ENCODE measurements at places on chromosomes 4 and X. TPM values are rescaled to one million over a fixed set of nuclear protein-coding genes. Genes with fewer than 3 reads are reported as not detected.

DNA sequence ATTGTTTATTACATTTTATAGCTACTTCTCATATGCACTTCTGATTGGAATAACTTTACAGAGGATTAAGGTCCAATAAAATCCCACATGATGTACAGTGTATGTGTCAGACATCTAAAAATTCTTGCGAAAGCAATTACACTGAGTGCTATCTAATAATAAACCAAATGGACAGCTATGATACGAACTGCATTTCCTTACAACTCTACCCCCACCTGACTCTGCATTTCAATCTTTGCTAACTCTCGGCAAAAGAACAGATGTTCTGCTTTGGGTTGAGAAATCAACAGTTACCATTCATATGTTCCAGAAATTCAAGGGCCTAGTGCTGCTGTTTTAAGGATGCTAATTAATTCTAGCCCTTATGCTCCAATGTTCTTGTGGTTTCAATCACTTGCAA is 287.9 kb upstream of the NOCT start:
- no peak overlapping the region for H3K27ac ChIP-seq
- no peaks in the 10 kb centered on the region for H3K36me3 ChIP-seq
- H3K27me3 ChIP-seq: no peaks in the 10 kb centered on the region
- H3K4me3 ChIP-seq: no peak overlapping the region
- DNase-seq: peak; percentile 54
- 0 out of 2 replicates have a peak, but pooled peaks cover 2% of the 10 kb centered on the region for H3K4me1 ChIP-seq

GRCh38 chr4:122855353-122855890 is 28.8 kb downstream of the FGF2 start:
- H3K4me3 ChIP-seq: no peak overlapping the region
- peaks cover 10% of the 10 kb centered on the region for H3K4me1 ChIP-seq
- no peak for DNase-seq
- H3K27ac ChIP-seq: no peak overlapping the region
- H3K27me3 ChIP-seq: no peaks in the 10 kb centered on the region

- H3K4me1 ChIP-seq: no peaks in the 10 kb centered on the region
- no peak overlapping the region for H3K4me3 ChIP-seq
- H3K27me3 ChIP-seq: no peaks in the 10 kb centered on the region
These were observed 126.2 kb upstream of the UGT8 start for GRCh38 chr4:114472269-114473032.

DNA sequence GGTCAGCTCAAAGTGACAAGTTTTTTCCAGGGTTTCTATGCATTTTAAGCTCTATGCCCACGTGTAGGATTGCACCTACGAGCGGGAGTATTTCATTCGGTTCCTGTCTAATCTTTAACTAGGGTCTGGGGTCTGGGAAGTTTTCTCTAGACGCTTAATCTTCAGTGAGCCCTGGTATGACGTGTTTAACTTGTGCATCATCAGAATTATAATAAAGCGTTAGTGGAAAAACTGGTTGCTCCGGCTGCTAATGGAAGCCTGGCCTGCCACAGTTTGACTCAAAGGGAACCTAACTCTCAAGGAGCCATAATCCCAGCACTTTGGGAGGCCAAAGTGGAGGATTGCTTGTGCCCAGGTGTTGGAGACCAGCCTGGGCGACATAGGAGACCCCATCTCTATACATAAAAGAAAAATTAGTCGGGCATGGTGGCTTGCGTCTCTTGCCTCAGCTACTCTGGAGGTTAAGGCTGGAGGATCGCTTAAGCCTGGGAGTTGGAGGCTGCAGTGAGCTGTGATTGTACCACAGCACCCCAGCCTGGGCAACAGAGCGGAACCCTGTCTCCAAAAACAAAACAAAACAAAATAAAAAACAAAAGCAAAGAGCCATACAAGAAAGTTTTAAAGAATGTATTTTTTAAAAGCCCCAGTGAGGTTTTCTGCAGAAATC is 30.2 kb downstream of the ARSD start:
- H3K4me1 ChIP-seq: peaks cover 8% of the 10 kb centered on the region
- H3K27ac ChIP-seq: no peak overlapping the region
- no peaks in the 10 kb centered on the region for H3K36me3 ChIP-seq
- DNase-seq: no peak
- no peaks in the 10 kb centered on the region for H3K27me3 ChIP-seq

DNA sequence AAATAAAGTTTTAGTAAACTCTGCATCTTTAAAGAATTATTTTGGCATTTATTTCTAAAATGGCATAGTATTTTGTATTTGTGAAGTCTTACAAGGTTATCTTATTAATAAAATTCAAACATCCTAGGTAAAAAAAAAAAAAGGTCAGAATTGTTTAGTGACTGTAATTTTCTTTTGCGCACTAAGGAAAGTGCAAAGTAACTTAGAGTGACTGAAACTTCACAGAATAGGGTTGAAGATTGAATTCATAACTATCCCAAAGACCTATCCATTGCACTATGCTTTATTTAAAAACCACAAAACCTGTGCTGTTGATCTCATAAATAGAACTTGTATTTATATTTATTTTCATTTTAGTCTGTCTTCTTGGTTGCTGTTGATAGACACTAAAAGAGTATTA is 370 bp downstream of the ALB start:
- H3K4me3 ChIP-seq: no peak overlapping the region
- no peaks in the 10 kb centered on the region for H3K4me1 ChIP-seq
- H3K36me3 ChIP-seq: no peaks in the 10 kb centered on the region
- H3K27me3 ChIP-seq: peaks cover 2% of the 10 kb centered on the region
- no peak overlapping the region for H3K27ac ChIP-seq
- DNase-seq: no peak

DNA sequence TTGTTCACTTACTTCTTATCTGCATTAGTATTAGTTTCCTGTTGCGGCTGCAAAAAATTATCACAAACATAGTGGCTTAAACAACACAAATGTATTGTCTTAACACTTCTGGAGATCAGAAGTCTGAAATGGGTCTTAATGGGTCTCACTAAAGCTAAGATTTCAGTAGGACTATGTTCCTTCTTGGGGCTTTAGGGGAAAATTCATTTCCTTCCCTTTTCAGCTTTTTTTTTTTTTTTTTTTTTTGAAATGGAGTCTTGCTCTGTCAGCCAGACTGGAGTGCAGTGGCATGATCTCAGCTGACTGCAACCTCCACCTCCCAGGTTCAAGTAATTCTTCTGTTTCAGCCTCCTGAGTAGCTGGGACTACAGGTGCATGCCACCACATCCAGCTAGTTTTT is 78.1 kb upstream of the KLF3 start:
- H3K27me3 ChIP-seq: peaks cover 22% of the 10 kb centered on the region
- no peak for DNase-seq
- no peak overlapping the region for H3K4me3 ChIP-seq
- H3K4me1 ChIP-seq: no peaks in the 10 kb centered on the region
- no peak overlapping the region for H3K27ac ChIP-seq
- H3K36me3 ChIP-seq: no peaks in the 10 kb centered on the region

DNA sequence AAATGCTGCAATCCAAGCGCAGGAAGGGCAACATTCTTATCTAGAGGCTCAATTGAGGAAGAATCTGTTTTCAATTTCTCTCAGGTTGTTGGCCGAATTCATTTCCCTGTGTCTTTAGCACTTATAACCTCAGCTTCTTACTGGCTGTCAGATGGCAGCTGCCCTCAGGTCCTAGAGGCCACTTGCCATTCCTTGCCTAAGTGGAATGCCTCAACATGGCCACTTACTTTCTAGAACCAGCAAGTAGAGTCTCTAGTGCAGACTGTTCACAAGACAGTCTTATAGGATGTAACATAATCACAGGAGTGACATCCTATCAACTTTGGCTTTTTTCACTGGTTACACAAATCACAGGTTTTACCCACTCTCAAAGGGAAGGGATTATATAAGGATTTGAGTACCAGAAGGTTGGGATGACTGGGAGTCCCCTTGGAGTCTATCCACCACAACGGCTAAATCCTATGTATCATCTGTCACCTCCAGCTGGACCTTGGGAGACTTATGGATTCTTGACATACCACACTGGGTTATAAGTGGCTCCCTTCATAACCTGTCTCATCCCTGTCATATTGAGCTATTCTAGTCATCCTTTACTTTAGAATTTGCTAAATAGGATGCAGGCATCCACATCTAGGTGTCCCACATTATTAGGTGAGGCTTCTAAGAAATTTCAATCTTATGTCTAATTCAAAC is 297.9 kb upstream of the CTSO start:
- H3K27ac ChIP-seq: no peak overlapping the region
- H3K4me1 ChIP-seq: 0 out of 2 replicates have a peak, but pooled peaks cover 2% of the 10 kb centered on the region
- H3K36me3 ChIP-seq: no peaks in the 10 kb centered on the region
- no peak overlapping the region for H3K4me3 ChIP-seq

DNA sequence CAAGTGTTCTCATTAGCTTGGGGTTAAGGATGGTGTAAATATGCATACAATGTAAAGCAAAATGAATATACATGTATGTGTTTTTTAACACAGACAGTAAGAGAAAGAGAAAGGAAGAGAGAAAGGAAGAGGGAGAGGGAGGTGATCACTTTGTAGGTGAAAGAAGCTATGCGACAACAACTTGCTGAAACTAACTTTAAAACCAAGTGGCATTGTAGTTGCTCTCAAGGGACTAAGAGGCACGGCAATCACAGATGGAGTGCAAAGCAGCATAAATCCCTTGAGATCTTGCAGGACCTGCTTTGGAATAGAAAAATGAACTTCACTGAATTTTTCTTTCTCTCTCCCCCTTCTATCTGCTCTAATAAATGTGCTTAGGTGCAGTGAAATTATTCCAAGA is 1665.0 kb upstream of the TENM3 start:
- H3K4me3 ChIP-seq: no peak overlapping the region
- H3K36me3 ChIP-seq: no peaks in the 10 kb centered on the region
- no peaks in the 10 kb centered on the region for H3K27me3 ChIP-seq
- no peak for DNase-seq
- no peaks in the 10 kb centered on the region for H3K4me1 ChIP-seq
- H3K27ac ChIP-seq: no peak overlapping the region

DNA sequence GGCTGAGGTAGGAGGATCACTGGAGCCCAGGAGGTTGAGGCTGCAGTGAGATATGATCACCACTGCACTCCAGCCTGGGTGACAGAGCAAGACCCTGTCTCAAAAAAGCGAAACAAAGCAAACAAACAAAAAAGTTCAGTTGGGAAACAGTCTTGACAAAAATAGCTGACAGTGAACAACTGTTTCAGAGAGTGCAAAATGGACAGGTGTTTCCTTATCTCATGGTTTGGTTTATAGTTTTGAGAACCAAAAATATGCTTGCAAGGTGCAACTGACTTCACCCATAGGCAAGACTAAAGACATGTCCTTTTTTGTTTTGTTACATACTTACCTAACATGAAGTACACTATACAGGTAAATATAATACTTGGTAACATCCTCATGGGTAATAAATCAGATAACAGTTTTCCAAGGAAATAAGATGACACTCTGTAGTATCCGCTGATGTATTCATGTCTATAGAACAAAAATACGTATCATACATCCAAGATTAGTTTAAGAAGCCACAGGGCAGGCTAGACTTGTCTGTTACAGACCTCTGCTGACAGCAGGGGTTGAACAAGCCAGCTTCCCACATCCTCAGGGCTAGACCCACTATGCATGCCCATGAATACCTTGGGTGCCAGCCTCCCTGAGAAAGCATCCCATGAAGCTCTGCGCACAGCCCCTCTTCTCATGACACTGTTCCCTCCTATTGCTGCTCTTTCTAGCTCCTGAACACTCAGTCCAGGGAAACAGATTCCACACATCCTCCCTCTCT is 59.3 kb downstream of the ABCG2 start:
- no peak overlapping the region for H3K4me3 ChIP-seq
- no peaks in the 10 kb centered on the region for H3K27me3 ChIP-seq
- no peak for DNase-seq
- H3K27ac ChIP-seq: no peak overlapping the region

GRCh38 chr4:126405369-126405982 is 1090.7 kb downstream of the FAT4 start:
- no peaks in the 10 kb centered on the region for H3K36me3 ChIP-seq
- H3K4me3 ChIP-seq: no peak overlapping the region
- H3K4me1 ChIP-seq: peaks cover 4% of the 10 kb centered on the region
- peak; percentile 39 for DNase-seq

DNA sequence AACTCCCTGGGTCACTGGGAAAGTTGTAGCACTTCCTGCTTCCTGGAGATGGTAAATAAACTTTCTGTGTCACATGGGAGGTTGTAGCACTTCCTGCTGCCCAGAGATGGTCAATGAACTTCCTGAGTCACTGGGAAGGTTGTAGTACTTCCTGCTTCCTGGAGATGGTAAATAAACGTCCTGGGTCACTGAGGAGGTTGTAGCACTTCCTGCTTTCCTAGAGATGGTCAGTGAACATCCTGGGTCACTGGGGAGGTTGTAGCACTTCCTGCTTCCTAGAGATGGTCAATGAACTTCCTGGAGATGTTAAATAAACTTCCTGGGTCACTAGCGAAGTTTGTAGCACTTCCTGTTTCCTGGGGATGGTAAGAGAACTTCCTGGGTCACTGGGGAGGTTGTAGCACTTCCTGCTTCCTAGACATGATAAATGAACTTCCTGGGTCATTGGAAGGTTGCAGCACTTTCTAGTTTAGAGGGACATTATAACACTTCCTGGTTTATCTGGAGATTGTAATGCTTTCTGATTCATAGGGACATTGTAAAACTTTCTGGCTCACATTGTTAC is 62.3 kb upstream of the CD99 start:
- DNase-seq: no peak
- H3K27me3 ChIP-seq: no peaks in the 10 kb centered on the region
- peaks cover 7% of the 10 kb centered on the region for H3K36me3 ChIP-seq
- H3K4me1 ChIP-seq: no peaks in the 10 kb centered on the region

DNA sequence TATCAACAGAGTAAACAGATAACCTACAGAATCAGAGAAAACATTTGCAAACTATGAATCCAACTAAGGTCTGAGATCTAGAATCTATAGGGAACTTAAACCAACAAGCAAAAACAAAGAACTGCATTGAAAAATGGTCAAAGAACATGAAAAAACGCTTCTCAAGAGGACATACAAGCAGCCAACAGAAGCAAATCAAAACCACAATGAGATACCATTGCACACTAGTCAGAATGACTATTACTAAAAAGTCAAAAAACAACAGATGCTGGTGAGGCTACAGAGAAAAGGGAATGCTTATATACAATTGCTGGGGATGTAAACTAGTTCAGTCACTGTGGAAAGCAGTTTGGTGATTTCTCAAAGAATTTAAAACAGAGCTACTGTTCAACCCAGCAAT is 255.7 kb downstream of the TMEM47 start:
- H3K4me3 ChIP-seq: no peak overlapping the region
- no peaks in the 10 kb centered on the region for H3K36me3 ChIP-seq
- DNase-seq: no peak
- no peaks in the 10 kb centered on the region for H3K4me1 ChIP-seq
- H3K27ac ChIP-seq: no peak overlapping the region

DNA sequence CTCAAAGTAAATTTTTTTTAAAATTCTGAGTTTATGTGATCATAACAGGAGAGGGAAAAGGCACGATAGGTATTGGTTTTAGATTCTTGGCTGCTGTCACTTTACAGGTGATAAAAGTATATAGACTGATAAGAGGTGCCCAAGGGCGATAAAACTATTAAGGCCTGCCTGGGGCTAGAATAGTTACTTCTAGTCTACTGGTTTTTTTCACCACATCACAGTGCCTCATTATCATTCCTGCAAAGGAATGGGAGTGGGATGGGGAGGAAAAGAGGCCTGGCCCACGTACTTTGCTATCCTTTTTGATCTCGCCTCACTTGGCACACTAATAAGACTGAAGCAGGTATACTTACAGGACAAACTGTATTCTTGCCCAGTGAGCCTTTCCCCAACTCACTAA is 46.6 kb downstream of the CXorf58 start:
- H3K27ac ChIP-seq: no peak overlapping the region
- no peaks in the 10 kb centered on the region for H3K4me1 ChIP-seq
- H3K4me3 ChIP-seq: no peak overlapping the region
- DNase-seq: no peak
- no peaks in the 10 kb centered on the region for H3K36me3 ChIP-seq

Gene DRD5
- not detected for total RNA-seq

Gene MAOA
- 0.56 TPM for total RNA-seq

Gene ADH7
- total RNA-seq: not detected

Gene TEX13C
- total RNA-seq: not detected

Gene SOWAHD
- total RNA-seq: 0.28 TPM

Gene UGT8
- total RNA-seq: not detected

Measured in IMR-90 (cell line).